ENCODE measurements at places on chromosomes 3 and 15. TPM values are rescaled to one million over a fixed set of nuclear protein-coding genes. Genes with fewer than 3 reads are reported as not detected.

Gene SCN10A
- total RNA-seq, result not detected

Gene PIK3R4
- total RNA-seq, result 35.5 TPM

Gene OIP5
- 0.88 TPM for total RNA-seq

Gene CRYGS
- total RNA-seq, result 0.88 TPM

GRCh38 chr3:170301405-170301804 lies 56.1 kb upstream of the SKIL start:
- no peak for DNase-seq

DNA sequence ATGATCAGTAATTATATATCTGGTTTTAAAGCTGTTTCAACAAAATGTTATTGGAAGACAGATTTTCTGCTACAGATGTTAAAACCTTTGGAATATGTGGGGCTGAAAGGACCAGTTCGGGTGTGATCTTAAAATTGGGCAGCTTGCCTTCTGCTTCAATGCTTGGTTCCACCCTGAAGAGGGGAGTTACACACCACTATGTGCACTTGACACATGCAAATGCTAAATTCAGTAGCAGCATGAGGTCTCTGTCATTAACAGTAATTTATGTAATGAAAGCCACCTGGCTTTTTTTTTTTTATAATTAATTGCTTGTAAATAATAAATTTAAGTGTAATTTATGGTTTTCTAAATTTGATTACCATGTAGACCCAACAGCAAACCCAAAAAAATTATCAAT lies 24.6 kb downstream of the CDIN1 start:
- DNase-seq, result no peak

DNA sequence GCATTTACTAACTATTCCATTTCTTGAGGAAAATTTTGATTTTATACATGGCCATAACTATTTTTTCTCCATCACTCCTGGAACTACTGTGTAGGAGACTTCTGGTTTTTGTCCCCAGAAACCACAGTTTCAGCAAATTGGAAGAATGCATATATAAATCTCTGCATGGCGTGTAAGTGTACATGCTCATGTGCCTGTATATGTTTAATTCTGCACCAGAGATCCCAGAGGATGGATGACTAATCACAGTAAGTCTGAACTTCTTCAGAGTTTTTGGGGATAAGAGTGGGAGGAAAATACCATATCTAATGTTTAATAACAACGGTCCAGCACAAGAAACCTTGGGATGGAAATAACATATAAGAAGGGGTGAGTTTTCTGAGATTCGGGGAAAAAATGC lies 10.9 kb upstream of the COL6A6 start:
- DNase-seq, result no peak

DNA sequence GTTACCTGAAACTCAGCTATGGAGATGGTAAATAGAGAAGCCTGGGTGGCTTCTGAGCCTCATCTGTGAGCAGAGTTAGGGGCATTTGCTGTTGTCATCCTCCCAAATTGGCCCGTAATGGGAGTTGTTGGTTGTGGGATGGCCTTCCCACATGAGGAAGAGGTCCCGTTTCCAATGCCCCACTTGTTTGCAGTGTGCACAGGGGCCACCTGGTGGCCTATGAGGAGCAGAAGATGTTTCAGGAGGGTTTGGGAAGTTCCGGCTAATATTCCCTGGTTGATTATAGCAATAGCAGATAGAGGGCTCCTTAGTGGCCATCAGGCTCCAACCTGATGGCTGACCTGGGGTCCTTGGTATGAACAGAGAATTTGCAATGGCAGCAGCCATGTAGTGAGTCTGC lies 1546.5 kb downstream of the OTOL1 start:
- peak; percentile 72 for DNase-seq

DNA sequence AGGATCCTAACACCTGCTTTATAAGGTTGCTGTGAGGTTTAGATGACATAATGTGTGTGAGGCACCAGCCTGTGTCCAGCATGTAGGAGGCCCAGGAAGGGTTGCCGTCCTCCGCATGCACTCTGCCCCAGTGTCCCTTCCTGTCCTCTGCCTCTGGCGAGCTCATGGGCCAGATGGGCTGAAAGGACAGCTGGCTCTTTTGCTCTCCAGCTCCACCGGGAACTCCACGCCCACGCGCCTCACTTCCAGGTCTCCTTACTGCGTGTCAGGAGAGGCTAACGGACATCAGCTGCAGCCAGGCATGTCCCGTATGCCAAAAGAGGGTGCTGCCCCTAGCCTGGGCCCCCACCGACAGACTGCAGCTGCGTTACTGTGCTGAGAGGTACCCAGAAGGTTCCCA lies 12.2 kb downstream of the MUC20 start:
- no peak for DNase-seq

DNA sequence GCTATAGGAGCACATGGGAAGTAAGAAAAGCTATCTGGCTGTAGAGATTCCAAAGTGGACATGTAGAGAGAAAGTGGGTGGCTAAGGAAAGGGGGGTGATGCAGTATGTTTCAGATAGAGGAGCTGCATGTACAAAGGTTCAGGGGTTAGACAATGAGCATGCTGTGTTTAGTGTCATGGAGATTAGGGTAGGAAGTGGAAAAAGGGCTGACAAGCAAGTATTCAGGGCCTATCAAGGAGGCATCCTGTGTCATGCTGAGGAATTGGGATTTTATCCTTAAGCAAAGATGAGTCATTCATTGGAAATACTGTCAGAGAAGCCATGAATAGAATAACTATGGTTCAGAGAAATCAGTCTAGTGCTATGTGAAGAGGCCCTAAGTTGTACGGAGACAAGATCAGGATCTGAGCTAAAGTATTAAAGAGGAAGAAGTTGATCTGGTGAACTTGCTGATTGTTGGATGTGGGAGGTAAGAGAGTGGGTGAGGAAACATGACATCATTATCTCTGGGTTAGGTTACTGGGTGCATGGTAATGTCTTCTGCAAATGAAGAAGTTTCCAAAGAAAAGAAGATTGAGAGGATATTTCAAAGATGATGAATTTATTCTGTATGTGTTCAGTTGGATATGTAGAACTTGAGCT lies 176.7 kb upstream of the GOLIM4 start:
- no peak for DNase-seq

DNA sequence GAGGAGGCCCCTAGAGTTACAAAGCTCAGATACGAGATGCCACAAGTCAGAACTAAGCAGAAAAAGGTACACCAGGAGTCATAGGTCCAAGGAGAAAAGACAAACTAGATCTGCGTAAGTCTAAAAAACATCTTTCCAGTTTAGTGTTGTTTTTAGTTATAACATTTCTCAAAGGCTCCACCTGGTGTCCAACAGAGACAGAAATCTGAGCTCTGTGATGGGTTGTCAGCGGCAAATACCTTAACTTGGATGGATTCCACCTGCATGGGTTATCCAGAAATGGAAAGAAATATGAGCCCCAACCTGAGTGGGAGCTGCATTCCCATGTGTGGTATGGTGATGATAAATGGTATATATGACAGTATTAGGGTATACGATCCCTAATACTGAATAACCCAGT lies 238.6 kb upstream of the CHRM5 start:
- DNase-seq, result no peak

DNA sequence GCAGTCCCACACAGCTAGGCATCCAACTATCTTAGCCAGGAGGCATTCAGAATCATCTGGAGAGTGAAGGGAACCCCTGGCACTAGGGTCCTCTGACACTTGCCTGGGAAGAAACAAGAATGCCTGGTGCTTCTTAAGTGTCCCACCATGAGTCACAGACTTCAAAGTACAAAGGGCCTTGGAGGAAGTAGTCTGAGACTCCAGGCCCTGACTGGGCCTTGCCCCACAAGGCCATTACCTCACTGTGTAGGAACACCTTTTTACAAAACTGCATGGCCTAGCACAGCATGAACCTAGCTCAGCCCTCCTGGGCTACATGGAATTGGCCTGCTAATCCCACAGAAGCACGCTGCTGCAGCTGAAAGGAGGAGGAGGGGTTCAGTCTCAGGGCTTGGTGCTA lies 104.5 kb upstream of the SLCO2A1 start:
- DNase-seq, result no peak

DNA sequence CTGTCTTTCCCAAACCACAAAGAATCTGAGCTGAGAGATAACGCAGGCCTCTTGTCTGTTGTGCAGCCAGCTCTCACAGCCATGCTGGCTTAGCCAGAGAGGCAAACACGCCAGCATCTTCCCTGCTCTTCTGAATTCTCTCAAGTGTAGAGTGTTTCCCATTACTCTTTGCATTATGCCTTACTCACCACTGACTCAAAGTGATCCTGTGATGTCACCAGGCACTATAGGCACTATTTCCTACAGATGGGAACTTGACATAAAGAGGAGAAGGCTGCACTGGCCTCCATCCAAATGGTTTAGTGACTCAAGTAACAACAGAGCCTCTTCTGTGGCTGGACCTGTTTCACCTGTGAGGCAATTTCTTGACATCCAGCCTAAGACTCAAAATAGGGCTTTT lies 44.4 kb downstream of the PDZRN3 start:
- peak; percentile 85 for DNase-seq

All from osteoblast (primary cell).